ENCODE measurements at places on chromosomes 7 and 10.
A peak's percentile ranks its signal among the peaks of the same experiment; 100 is the strongest.

DNA sequence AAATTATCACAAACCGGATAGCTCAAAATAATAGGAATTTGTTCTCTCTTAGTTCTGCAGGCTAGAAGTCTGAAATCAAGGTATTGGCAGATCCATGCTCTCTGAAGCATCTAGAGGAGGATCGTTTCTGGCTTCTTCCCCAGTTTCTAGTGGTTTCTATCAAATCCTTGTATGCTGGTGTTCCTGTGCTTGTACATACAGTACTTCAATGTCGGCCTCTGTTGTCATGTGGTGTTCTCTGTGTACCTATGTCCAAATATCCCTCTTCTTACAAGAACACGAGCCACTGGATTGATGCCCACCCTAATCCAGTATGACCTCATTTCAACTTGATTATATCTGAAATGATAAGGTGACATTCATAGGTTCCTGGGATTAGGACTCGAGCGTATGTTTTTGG is 9.8 kb upstream of the TAX1BP1 start:
- DNase-seq, result no peak

DNA sequence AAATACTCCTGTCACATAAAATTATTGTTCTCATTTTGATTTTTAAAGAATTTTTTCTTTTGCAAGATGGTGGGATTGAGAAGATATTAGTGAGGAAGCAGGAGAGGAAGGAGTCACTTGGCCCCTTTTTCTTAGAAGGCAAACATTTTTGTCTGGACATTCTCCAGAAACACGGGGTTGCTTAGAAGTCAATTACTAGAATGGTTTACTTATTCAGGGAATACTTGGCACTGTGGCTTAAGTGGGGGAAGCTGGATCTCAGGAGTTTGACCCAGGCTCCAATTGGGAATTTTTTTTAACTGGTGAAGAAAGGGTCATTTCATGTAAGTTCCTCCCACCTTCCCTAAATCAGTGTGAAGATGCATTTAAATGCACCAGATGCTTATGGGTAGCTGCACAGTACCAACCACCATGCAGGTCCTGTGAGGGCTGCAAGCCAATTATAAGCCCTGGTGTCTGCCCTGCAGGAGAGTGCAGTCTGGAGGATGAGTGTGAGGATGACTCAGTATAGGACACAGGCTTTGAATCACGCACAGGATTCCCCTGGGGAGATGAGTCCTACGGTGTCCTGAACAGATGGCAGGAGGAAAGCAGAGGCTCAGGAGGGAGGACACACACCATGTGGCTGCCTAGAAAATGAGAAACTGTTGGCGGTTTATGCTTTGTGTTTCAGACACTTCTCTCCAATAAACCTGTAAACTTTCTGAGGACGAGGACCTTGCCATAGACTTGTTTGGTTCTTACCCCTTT is 299.1 kb downstream of the PLXNA4 start:
- no peak for DNase-seq

GRCh38 chr7:119281181-119281846 is 991.7 kb upstream of the KCND2 start:
- no peak for DNase-seq

GRCh38 chr7:14754631-14755030 is 147.9 kb downstream of the DGKB start:
- peak; percentile 47 for DNase-seq

GRCh38 chr10:89978081-89978480 is 276.7 kb downstream of the KIF20B start:
- DNase-seq, result no peak

- DNase-seq, result no peak
Measured at GRCh38 chr7:27966219-27966780, 214.3 kb downstream of the JAZF1 start.

DNA sequence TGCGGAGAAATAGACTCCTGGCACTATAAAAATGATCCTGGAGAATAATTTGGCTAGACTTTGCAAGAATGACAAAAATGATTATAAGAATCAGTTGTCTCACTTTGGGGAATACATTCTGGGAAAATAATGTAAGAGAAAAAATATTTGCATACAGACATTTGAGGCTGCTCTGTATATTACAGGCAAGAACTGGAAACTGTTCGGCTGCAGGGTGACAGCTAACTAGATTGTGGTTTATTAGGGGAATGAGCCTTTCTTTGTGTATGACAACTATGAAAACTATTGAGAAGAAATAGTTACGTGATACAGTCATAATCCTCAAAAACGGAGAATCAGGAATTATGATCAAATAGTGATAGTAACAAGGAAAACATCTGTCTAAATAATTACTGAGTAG is 8.6 kb downstream of the TRIM56 start:
- no peak for DNase-seq

DNA sequence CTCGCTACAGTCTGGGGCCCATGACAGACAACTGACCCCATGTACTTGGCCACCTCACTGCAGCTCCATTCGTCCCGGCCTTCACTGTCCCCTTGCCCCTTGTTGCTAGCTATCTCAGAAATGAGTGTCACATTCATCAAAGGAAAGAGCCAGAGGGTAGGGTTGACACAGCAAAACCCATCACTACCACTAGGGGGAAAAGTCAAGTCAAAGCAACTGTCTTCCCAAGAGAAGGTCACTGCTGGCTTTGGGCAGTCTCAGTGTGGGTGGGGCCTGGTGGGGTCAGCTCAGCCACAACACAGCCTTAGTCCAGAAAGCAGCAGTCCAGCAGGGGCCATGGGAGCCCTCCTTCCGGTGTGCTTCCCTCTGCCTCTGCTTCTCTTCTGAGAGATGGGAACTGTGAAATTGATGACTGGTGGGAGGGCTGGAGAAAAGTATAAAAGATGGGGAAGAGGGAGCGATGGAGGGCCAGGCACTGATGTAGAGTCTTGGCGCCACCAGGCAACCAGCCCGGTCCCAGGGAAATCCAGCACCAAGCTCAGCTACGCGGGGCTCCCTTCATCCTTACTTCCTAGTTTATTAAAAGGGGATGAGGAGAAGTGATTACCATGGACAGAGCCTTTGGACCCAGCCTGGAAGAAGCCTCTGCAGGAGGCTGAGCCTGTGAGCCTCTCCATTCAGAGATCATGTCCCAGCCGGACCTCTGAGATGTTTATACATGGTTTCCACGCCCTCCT is 58.0 kb downstream of the PLXNA4 start:
- no peak for DNase-seq

DNA sequence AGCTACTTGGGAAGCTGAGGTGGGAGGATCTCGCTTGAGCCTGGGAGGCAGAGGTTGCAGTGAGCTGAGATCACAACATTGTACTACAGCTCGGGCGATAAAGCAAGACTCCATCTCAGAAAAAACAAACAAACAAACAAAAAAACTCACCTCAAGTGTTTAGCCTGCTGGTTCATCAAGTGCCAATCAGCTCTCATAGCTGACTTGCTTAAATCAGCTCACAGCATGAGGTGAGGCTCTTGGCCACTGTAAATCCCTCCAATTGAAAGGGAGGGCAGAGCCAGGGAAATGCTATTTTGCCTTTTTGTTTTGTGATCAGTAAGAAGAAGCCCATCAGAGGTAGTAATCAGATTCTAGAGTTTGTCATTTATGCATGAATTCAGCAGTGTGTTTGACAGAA is 112.3 kb downstream of the RAB11FIP2 start:
- no peak for DNase-seq
